CD4-positive, alpha-beta T cell (primary cell): ENCODE measurements at places on chromosomes 4 and X.
A peak's percentile ranks its signal among the peaks of the same experiment; 100 is the strongest.

DNA sequence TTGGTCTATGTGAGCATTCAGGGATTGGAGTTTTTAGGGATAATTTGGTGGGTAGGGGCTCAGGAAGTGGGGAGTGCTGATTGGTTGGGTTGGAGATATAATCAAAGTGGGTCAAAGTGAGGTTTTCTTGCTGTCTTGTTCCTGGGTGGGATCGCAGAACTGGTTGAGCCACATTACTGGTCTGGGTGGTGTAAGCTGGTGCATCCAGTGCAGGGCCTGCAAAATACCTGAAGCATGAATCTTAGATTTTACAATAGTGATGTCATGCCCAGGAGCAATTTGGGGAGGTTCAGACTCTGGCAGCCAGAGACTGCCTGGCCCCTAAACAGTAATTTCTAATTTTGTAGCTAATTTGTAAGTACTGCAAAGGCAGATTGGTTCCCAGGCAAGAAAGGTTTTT lies 665.6 kb upstream of the PRKX start:
- DNase-seq: no peak

GRCh38 chrX:17788956-17789562 lies 51.8 kb downstream of the SCML1 start:
- no peak for DNase-seq

- no peak for DNase-seq
Measured at GRCh38 chr4:3494462-3494871, 31.4 kb downstream of the DOK7 start.

GRCh38 chr4:159370286-159370685 lies 267.4 kb downstream of the RAPGEF2 start:
- DNase-seq: no peak

- DNase-seq: no peak
Measured at GRCh38 chrX:133402042-133402453, 13.2 kb downstream of the GPC4 start.

- no peak for DNase-seq
Measured at GRCh38 chr4:39821951-39822350, 124.0 kb downstream of the UBE2K start.

GRCh38 chr4:70236125-70236524 lies 6.3 kb upstream of the CSN3 start:
- DNase-seq: no peak

DNA sequence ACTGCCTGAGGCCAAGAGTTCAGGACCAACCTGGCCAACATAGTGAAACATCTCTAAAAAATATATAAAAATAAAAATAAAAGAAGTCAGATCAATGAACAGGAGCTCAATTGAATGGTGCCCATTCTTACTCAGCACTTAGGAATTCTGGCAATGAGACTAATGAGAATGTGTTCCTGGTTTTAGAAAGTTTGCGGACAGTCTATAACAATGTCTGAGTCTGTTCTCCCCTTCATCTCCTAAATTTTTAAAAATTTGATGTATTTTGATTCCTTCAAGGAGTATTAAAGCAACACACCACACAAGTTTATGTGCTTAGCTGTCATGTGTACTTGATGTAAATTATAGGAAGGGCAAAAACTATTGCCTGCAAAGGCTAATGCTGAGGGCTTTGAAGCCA lies 30.6 kb upstream of the KCNIP4 start:
- DNase-seq: no peak

GRCh38 chr4:73251384-73251783 lies 7.2 kb downstream of the ANKRD17 start:
- DNase-seq: no peak

- no peak for DNase-seq
Measured at GRCh38 chrX:46627711-46628419, 54.3 kb downstream of the CHST7 start.

GRCh38 chr4:23560748-23561147 lies 329.1 kb downstream of the PPARGC1A start:
- no peak for DNase-seq

- no peak for DNase-seq
Measured at GRCh38 chrX:78333521-78333920, 6.1 kb upstream of the CYSLTR1 start.

- no peak for DNase-seq
Measured at GRCh38 chr4:55758066-55758465, 61.5 kb upstream of the EXOC1L start.

DNA sequence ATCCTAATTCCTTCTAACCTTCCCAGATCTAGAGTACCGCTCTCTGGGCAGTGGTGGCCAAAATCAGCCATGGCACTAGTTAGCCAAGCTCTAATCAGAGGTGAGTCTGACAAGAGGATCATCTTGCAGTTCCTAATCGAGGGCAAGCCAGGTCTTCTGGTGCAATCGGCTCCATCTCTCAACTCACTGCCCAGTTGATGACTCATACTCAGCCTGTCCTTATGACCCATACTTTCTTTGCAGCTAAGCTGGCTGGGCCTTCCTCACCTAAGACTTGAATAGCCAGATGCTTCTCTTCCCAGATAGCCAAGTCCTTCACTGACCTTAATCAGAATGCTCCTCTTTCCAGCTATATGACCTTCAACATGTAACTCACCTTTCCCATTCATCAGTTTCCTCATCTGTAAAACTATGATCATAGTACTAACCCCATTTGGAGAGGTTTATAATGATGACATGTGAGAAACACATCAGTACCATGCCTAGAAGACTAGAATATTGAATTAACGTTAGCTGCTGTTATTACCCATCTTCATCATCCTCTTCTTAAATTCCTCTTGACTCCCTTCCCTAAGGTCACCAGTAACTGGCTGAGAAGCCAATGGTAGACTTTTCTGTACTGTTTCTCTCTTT lies 57.1 kb downstream of the RELL1 start:
- peak; percentile 31 for DNase-seq

DNA sequence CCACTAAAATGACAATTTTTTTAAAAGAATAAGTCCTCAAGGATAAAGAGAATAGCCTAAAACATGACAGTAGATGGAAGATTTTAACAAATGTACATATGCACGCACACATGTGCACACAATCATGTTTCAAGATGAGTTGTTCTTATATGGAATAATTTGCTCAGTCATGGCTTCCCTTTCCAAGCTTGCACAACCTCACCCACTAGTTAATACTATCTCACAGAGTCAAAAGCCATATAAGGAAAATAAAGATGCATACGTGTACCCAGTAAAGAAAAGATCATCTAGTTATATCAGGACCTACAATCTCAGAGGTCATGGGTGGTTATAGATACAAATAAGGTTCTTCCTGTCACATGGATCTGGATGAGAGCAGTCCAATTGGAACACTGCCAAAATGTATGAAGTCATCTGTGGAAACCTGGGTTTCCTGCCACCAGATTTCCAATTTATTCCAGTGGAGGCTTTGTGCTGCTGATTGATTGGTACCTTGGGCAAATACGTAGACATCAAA lies 56.1 kb downstream of the FAM13A start:
- DNase-seq: no peak

DNA sequence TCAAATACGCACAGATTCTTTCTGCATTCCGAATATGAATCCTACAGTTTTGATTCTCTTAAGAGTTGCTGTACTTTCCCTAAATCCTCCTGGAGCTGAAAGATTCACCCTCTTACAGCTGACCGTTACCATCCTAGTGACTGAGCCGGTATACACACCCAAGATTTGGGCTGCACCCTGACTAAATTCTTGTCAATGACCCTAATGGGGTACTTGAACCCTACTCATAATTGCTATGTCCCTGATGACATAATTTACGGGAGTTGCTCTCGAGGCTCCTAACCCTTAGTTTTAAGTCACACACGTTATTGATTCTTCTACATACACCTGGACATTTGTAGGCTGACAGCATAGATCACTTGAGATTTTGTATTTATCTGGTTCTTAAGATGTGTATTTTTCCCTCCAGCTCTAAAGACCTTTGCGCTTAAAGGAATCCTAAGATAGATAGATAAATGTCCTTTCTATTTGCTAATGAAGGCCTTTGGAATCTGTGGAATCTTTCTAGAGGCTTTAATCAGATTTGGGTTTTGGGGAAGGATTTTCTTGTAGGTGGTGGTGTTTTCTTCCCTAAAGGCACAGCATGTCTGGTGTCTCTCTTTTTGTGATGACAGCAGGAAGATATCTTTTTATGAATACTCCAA lies 37.8 kb downstream of the CLDN34 start:
- no peak for DNase-seq

DNA sequence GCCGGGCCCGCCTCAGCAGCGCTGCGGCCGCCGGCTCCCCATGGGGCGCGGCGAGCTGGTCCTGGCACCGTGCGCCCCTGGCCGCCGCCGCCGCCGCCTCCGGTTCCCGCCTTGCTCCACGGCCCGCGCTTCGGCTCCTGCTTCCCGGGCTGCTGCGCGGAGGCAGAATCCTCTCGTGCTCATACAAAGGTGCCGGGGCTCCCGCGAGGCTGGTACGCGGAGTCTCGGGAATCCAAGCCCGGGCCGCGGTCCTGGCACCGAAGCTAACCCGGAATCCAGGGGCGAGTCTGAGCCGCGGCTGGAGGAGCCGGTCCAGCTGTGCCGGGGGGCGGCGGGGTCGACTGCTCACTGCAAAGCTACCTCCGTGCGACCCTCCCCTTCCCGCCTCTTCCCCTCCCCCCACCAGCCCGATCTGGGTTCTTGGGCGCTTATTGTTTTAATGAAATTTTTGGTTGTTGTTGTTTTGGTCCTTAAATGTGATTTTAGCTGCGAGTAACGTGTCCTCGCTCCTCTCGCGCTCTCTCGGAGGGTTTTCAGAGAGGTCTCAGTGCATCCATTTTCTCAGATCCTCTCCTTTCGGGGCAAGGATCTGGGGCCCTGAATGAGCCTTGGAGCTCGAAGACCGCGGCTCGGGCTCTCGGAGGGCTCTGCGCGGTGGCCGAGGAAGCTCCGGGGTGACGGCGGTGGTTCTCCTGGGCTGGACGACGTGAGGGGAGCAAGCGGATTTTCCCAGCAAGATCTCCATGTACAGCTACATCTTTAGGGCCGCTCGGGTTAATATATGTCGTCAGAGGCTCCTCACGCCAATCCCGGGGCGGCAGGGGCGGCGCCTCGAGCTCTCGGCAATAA lies at the start of gene HAND2:
TSS of gene HAND2 (minus strand) at position 753 of the 849 bp plus-strand sequence. CDS start 940 bp downstream, outside the sequence.
- DNase-seq: no peak

DNA sequence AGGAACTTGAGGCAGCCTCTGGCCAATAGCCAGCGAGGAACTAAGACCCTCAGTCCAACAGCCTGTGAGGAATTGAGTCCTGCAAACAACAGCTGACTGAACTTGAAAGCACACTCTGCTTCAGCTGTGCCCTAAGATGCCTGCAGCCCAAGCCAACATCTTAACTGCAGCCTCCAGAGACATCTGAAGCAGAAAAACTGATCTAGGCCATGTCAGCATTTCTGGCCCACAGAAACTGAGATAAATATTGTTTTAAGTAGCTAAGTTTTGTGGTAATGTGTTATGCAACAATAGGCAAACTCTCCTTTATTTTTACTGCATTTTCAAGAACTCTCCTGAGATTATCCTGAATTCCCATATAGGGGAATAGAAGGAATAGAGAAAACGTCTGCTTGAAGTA lies 24.4 kb upstream of the PIGA start:
- DNase-seq: no peak

GRCh38 chrX:11786862-11787261 lies 28.8 kb downstream of the MSL3 start:
- DNase-seq: no peak

DNA sequence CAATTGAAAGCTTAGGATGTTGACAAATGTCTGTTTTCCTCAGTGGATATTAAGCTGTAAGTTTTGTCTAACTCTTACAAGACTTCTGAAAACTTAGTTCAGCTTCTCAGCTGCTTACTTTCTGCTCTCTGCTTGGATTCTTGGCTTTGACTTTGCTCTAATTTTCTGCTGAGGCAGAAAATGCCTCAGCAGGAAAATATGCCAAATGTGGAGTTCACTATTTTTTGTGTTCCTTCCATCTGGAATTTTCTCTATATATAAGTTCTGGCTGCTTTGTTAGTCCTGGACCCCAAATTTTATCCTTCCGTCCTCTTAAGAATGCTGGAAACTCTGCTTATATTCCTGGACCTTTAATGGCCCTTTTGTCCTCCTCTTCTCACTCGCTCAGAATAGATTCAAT lies 352.6 kb upstream of the NWD2 start:
- DNase-seq: no peak

GRCh38 chr4:78775303-78776078 lies 659 bp upstream of the BMP2K start:
- DNase-seq: peak; percentile 81

- DNase-seq: peak; percentile 66
Measured at GRCh38 chrX:107118322-107119147, at the start of gene RBM41. Gene RBM41 (minus strand): TSS chrX:107118822. CDS start chrX:107118773, 49 bp downstream.

- no peak for DNase-seq
Measured at GRCh38 chr4:70531981-70532380, 13.6 kb downstream of the AMTN start.

DNA sequence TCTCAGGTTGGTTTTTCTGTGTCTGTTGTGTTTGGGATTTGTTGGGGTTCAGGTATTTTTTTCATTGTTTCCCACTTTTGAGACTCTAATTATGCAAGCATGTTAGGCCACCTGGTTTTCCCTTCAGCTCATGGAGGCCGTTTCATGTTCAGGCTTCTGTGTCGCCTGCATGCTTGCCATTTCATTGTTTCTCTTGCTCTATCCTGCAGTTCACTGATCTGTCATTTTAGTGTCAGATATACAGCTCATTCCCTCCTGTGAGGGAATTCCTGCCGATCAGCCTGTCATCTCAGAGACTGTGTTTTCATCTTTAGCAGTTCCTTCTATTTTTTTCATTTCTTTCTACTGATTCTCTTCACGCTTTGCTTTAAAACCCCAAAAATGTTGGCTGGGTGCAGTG lies 49.4 kb upstream of the HGFAC start:
- no peak for DNase-seq

GRCh38 chr4:69096111-69096656 lies at the start of gene UGT2B7:
Gene UGT2B7 (plus strand): TSS chr4:69096474. CDS start chr4:69096521, 47 bp downstream.
- DNase-seq: no peak

- DNase-seq: no peak
Measured at GRCh38 chrX:130771230-130771629, 131.8 kb downstream of the ENOX2 start.

GRCh38 chrX:136261321-136261720 lies 10.1 kb upstream of the MAP7D3 start:
- DNase-seq: no peak

- no peak for DNase-seq
Measured at GRCh38 chr4:955161-955921, 18.0 kb downstream of the DGKQ start.

DNA sequence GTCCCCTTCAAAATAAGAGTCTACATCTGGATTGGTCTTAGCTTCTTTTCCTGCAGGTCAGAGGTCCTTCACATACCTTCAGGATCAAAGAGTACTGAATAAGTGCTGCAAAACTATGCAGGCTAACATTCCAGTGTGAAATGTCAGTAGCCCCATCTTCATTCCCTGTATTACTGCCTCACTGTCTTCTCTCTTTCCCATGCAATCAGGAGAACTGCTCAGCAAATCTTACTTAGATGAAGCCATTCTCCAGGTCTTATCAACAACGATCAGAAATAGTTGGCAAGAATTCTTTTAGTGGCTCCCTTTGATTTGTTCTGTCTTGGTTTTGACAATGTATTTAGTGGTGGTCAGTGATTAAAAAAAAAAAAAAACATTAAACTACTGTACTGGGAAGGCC lies 26.0 kb upstream of the IQCM start:
- DNase-seq: no peak

GRCh38 chr4:16043642-16044498 lies 40.0 kb downstream of the PROM1 start:
- no peak for DNase-seq
